Myocyte (in vitro differentiated cells): ENCODE measurements at places on chromosomes 1 and 21. TPM values are rescaled to one million over a fixed set of nuclear protein-coding genes. Genes with fewer than 3 reads are reported as not detected.

DNA sequence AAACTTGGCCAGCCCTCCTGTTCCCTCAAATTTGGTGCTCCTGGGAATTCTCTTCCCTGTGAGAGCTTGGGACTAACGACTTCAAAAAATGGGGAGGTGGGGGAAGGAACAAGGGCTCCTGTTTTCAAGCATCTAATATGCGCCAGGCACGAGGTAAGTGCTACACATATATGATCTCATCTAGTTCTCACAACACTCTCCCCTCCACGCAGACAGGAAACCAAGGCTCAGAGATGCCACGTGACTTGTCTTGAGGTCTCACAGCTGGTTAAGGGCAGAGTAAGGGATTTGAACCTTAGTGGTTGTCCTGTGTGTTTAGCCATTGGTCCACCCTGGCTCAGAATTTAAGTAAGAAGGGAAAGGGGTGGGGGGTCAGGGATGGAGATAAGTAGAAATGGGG is 125.9 kb downstream of the DMRTB1 start:
- DNase-seq = no peak

GRCh38 chr21:37449302-37449937 is 82.8 kb downstream of the DYRK1A start:
- DNase-seq = no peak

DNA sequence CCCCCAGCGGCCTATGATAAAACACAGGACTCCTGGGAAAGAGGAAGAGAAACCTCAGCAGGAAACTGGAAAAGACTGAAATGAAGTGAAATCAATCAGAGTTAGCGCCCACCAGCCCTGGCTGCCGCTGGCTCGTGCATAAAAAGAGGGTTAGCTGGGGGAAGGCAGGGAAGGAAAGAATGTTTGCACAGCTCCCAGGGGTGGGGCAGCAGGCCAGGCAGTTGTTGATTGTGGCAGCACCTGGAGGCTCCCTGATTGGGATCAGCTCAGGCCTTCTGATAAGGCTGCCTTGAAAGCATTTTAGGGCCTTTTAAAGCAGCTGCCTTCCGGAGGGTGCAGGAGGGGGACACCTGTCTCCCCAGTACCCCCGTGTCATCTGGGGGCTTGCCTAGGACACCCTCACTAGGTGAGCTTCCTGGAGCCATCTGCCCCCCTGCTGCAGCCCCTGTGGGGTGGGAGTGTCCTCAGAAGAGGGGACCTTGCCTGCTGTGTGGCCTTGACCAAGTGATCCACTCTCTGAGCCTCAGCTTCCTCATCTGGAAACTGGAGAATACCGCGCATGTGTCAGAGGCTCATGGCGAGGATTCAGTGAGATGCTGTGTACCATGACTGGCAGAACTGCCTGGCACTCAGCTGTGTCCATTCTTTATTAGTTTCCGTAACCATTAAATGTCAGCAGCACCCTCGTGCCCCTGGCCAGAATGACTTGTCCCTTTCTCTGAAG is 6.6 kb downstream of the EPHB2 start:
- DNase-seq = no peak

DNA sequence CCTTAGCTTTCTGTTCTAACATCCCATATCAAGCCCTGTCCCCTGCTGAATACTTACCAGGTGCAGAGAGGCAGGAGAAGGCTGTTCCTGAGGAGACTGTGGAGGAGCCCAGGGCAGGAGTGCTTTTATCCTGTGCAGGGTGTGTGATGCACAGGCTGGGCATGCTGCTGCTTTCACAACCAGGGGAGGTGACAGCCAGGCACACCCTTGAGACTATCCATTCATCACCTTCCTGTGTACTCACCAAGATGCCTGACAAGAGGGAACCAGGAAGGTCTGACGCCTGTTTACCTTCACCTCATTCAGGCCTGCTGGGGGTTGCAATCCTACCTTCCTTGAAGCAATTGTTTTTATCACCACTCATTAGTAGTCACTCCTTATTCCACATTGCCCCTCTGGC is at the start of gene LCE3E:
Gene LCE3E (minus strand): TSS at position 100 of the 400 bp plus-strand sequence. CDS start 572 bp downstream, outside the sequence.
- DNase-seq = no peak

GRCh38 chr1:18955131-18955440 is 1.4 kb downstream of the IFFO2 start:
- DNase-seq = no peak

DNA sequence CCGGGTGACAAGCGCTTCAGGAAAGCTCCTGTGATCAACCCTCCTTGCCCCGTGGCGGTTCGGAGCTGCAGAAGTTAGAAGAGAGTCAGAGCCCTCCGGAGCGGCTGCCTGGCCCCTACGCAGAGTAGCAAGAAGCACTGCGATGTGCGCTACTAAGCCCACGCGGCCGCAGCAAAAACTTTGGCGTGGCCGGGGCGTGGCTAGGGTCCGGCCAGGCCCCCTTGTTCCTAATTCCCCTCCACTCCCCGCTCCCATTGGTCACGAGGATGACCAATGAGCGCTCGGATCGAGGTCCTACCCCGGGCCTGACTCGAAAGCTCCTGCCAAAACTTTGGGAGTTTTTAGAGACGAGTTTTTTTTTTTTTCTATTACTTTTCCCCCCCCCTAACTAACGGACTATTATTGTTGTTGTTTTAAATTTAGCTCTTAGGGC is at the start of gene HLX:
Gene HLX (plus strand): TSS at position 368 of the 433 bp plus-strand sequence. CDS start 415 bp downstream, outside the sequence.
- peak; percentile 96 for DNase-seq

Gene XKR8
- total RNA-seq = 5.1 and 6.6 TPM in 2 replicates

Gene NBPF10
- 1.0 and 1.1 TPM in 2 replicates for total RNA-seq

Gene SPATA21
- not detected in 2 replicates for total RNA-seq

Gene FCRL1
- not detected in 2 replicates for total RNA-seq
